NCI-H1105 treated with DMSO at 0.1 percent for 48 hours (cell line): ENCODE measurements at places on chromosomes 12 and 14.

DNA sequence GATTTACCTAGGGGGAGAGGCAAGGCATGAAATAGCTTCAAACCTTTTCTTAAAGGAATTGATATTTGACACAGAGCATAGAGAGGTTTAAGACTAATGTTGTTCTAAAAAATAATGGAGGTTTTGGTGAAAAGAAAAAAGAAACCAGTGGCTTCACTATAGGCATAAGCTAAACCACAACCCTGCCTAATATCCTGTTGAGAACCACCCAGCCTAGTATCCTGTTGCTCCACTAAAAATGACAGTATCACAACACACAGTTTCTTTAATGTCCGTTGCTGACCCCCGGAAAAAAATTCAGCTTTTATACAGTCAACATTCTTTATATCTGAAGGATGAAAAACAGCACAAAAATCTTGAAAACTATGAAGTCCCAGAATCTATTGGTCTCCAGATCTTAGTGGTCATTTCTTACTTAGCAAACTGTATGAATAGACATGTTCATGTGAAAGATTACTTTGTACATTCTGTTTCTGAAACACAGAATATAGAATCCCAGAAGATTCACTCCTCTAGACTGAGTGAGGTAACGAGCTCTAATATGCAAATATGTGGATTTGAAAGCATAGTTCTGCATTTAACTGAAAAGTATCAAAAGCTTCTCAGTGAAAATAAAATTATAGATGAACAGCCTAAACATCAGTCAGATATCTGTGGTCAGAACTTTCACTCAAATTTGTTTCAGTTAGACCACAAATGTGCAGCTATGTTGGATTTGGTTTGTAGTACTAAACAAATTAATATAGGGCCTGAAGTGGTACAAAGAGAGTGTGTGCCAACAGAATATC is 40.5 kb downstream of the GALC start:
- no peak for DNase-seq

- no peak for DNase-seq
Observed at GRCh38 chr12:121590476-121591143, 9.8 kb upstream of the KDM2B start.

- DNase-seq = no peak
Observed at GRCh38 chr12:57368349-57369095, 62.3 kb downstream of the R3HDM2 start.

DNA sequence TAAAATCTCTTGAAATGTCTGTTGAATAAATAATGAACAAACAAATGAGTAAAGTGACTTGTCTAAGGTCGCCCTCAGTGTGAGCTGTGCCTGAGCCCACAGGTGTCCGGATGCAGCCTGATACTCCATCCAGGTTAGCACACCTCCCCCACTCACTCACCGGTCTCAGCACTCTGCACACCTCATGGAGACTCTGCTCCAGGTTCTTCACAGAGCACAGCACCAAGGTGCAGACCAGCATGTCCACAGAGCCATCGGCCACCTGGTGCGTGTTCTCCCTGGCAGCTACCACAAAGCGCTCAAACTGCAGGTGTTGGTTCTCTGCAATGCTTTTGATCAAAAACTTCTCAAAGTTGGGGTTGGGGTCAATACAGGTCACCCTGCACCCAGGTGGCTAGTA is 4.1 kb upstream of the KRT7 start:
- DNase-seq = no peak

DNA sequence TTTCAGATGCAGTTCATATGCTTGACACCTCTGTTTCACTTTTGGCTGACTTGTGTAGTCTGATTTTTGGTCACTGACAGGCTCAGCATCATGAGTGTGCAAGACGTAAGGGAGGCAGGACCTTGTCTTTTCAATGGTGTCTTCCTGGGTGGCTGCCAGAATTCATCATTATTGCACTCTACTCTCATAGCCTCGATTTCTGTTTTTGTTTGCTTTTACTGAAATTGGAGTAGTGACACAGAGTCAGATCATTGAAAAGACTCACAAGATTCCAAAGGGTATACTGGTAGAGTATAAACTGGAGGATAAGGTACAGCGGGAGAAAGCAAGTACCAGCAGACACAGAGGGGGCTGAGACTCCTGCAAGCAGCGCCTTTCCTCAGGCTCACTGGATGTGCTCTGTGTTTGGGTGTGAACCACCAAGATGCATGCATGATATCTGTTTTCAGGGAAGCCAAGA is 126.3 kb upstream of the FGD4 start:
- no peak for DNase-seq

- no peak for DNase-seq
Observed at GRCh38 chr12:18882690-18883089, 144.8 kb downstream of the CAPZA3 start.

DNA sequence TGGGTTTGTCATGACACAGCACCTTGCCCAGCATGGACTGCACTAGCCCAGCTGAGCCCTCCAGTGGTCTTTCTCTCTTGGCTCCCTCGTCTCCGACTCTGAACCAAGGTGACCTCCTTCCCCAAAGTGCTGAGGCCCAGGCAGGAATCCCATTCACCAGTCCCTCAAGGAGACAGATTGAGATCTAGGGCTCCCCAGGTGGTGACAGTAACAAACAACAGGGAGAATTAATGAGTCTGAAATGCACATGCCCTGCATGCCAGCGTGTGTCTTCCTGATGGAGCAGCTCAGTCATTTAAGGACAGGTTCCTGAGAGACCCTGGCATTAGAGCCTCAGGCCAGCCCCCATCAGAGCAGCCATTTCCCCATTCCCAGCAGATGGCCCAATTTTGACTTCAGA is 51.4 kb upstream of the OAS1 start:
- no peak for DNase-seq

DNA sequence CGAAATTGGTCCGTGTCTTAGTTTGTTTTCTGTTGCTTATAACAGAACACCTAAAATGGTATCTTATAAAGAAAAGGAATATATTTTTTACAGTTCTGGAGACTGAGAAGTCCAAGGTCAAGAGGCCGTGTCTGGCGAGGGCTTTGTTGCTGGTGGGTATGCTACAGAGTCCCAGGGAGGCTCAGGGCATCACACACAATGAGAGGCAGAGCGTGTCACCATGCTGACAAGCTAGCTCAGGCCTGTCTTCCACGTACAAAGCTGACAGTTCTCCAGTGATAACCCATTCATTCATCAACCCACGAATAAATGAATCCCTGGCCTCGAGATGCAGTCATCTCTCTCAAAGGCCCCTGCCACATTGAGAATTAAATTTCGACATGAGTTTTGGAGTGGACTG is 56.7 kb upstream of the AEBP2 start:
- DNase-seq = no peak

DNA sequence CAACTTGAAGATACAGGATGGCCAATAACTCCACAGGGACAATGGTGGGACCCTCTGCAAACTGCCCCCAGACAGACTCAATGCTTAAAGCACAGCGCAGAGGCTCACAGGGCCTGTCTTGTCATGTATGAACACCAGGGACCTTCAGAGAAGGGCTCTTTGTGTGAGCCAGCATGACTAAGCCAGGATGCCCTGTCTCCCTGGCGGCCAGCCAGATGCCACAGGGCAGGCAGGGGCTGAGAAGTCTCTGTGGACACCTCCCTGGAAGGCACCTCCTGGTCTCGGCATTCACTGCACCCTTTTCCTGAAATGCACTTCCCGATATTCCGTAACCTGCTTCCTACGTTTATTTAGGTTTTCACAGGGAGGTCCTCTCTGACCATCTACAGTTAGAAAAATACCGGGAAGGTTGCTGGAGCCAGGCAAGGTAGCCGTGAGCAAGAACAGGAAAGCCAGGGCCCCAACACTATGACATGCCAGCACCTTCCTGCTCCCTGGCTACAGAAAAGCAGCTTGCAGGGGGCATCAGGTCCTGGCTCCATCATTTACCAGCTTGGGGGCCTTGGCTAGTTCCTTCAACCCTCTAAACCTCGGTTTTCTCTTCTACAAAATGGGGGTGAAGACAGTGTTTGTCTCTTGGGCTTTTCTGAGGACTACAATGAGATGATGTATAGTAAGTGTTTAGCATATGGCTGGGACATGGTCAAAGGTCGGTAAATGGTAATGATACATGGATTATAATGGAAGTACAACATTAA is 65.0 kb downstream of the PITPNM2 start:
- DNase-seq = no peak

DNA sequence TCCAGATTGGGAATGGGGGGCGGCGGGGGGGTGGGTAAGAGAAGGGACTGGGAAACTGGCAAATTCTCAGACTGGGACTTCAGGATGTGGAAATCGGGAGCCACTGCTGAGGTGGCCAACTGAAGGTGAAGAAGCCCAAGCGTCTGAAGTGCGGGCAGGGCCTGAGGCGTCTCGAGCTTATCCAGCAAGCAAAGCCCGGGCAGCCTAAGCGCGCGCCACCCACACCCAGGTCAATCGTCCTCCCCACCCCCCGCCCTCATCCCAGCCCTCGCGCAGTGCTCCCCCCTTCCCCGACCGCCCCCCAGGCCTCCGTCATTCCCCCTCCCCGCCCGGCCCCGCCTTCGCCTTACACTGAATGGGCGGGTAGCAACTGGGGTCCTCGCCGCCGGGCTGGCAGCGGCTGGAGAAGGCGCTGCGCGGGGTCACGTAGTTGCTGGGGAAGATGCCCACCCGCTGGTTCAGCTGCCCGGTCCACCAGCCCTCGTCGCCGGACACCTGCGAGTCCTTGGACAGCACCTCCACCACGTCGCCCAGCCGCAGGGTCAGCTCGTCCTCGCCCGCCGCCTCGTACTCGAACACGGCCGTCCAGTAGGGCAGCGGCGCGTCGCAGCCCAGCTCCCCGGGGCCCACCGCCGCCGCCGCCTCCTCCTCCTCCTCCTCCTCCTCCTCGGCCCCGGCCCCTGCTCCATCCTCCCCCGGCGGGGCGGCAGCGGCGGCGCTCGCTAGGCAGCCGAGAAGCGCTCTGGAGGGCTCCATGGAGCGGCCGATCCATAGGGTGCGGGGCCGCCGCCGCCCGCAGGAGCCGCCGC is 693 bp downstream of the MAP3K9 start:
- peak; percentile 49 for DNase-seq

DNA sequence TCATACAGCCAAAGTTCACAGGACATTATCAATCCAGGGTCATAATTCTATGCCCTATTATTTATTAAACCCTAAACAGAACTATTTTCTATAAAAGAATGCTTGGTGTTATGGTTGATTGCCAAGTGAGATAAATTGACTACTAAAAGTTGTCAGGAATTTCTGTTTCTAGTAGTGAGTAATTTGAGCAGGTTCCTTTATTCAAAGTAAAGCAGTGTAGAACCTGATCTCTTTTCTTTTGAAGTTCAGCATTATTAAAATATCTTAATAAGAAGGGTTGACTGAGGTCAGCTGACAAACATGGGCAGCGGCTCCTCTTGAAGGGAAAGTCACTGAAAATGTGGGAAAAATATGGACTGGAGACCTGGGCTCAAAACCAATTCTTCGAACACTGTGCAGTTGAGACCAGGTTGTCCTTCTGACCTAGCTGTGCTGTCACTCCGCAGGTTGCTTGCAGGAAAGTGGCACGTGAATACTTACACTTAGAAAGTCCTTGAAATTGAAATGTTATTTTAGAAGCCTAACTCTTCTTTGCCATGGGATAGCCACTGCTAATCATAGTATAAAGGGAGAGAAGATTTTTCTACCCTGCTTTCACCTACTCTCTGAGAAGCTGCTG is 141.0 kb downstream of the RASSF9 start:
- DNase-seq = no peak

- no peak for DNase-seq
Observed at GRCh38 chr14:104096751-104097700, 11.5 kb downstream of the ASPG start.

DNA sequence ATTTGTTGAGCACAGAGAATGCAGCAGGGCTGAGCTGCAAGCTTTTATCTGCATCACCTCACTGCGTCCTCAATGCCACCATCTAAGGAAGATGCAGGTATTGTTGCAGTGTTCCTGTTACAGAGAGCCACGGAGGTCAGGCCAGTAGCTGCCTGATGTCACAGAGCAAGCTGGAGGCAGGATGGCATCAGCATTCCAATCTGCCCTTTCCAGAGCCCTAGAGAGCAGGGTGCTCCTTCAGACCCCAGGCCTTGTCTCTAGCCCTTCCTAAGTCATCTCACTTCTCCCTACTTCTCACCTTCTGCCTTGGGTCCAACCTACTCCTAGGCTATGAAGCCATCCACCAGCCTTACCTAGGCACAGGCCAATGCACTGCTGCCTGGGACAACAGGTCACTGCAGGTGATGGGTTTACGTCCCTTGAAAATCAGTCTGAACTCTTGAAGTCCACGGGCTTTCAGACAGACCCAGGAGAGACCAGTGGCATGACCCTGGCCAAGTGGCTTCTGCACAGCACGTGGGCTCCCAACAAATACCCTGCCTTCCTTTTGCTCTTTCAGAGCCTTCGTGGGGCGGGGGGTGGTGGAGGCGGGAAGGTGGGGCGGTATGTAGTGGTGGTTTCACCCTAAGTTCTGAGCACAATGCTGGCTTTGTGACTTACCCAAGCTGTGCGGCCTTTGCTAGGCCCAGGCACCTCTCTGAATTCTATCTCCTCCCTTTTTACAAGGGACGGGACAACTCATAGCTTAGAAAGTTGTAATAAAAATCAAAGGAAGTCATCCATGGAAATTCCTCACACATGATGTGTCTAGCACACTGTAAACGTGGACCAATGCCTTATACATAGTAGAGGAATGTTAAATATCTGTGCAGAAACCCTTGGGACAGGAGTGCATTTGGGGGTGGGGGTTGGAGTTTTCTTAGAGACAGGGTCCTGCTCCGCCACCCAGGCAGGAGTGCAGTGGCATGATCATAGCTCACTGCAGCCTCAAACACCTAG is 136.0 kb downstream of the KSR2 start:
- no peak for DNase-seq

DNA sequence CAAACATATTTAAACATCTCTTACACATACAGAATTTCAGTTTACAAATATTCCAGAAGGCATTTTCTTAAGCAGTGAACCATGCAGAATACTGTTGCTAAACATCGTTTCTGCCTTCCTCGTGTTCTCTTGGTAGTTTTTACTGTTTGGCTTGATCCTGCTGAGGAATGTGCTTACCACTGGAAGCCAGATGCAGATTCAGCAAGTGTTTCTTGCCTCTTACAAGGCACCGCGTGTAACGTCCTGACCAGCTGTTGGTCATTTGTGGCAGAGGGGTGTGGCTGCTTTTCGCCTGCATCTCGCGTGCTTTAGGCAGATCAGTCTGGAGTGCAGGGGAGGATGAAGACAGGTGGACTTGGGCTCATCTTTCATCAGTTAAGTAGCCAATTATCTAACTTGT is 12.4 kb downstream of the EIF2B1 start:
- no peak for DNase-seq
